CD14-positive monocyte (primary cell): ENCODE measurements at places on chromosomes 7 and 10. TPM values are rescaled to one million over a fixed set of nuclear protein-coding genes. Genes with fewer than 3 reads are reported as not detected.

GRCh38 chr7:133635541-133635940 is 382.7 kb downstream of the EXOC4 start:
- no peak for DNase-seq

DNA sequence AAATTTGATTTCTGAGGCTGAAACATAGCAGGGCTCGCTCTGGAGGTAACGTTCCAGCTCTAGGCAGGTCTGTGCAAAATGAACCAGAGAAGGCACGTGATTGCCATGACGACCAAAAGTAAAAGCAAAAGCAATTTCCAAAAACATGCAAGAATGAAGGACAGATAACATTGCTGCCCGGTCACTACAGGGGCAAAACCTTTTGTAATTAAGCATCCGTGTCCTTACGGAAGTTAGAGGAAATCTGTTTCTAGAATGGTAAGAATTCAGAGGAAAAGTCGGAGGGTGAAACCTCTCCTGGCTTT is 2.9 kb downstream of the KLF6 start:
- no peak for DNase-seq

- no peak for DNase-seq
Observed at GRCh38 chr7:112283382-112283910, 77.0 kb downstream of the ZNF277 start.

GRCh38 chr10:95279042-95279820 is 11.6 kb downstream of the PDLIM1 start:
- no peak for DNase-seq

DNA sequence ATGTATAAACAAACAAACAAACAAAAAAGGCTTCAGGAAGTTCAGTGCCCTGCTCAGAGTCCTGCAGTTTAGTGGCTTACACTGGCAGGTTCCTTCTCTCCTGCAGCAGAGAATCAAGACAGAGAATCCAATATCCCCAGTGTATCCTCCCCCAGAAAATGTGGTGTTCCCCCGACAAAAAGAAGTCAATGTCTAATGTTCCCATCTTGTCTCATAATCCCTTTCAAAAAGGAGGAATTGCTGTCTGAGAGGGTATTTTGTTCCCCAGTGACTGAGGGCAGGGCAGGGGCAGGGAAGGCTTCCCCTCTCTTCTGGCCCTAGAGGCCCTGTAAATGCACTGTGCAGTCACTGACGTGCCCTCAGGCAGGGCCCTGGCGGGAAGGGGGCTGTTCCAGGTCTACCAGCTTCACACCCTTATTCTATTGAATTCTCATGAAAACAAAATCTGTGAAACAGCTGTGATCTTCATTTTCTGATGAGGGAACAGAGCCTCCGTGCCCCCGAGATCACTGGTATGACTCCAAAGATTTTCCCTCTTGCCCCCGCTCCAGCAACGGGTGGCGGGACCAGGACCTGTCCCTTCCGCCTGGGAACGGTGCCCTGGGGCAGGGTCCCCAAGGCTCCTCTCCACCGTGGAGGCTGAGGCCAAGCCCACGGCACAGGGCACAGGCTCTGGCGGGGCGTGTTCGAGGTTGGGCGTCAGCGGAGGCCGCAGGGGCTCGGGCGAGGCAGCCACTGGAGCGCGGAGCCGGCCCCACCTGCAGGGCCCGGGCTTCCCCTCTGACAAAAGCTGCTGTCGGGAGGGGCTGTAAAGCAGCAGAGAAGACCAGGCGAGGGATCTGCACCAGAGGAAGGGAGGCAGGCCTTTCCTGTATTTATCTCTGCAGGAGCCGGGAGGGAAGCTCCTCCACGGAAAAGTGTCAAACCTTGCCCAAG is 13.4 kb upstream of the WDFY4 start:
- no peak for DNase-seq

GRCh38 chr7:68564306-68565135 is 1033.8 kb upstream of the AUTS2 start:
- DNase-seq = no peak

Gene TET1
- polyA plus RNA-seq = 0.06 TPM

Gene UPK3BL2
- 73.8 and 94.8 TPM in 2 replicates for polyA plus RNA-seq
